Activated CD4-positive, alpha-beta T cell treated with anti-CD3 and anti-CD28 coated beads, Interleukin-2, amount 10 ng/mL, durations not matched to agents 7 days and 5 days (primary cell): ENCODE measurements at places on chromosomes 7 and 10. TPM values are rescaled to one million over a fixed set of nuclear protein-coding genes. Genes with fewer than 3 reads are reported as not detected.

- no peaks in the 10 kb centered on the region for H3K4me1 ChIP-seq
- no peak for DNase-seq
- H3K27ac ChIP-seq: no peak overlapping the region
- no peaks in the 10 kb centered on the region for H3K36me3 ChIP-seq
- peaks cover 7% of the 10 kb centered on the region for H3K27me3 ChIP-seq
Measured at GRCh38 chr10:89556600-89556999, 21.2 kb upstream of the SLC16A12 start.

DNA sequence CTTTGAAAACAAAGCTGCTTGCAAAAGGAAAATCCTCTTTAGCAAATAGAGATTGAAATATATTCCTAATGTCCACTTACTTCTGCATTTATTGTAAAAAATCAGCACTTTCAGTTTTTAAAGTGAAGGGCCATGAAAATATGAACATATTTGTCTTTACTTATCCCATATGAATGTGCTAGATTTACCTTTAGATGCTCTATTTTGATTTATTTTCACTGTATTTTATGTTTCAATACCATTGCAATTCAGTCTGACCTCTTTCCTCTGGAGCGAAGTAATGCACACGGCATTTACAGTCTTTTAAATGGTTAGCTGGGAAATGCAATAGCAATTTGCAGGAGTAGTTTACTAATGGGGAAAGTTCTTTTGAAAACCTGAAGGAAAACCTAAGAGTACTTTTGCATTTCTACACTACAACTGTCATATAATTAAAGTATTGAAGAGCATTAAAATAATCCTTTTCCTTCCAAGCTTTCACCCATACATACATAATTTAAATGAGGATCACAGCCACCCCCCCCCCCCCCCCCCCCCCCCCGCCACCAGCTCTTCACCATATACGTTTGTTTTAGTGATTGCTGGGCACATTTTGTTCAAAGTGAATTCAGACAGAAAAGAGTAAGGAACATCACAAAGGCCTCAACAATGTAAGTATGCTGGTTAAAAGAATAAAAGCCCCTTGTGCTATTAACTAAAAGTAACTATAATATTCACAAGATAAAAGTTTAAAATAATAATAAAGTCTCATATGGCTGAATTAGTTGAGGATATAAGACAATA lies 3.5 kb downstream of the SKIDA1 start:
- H3K36me3 ChIP-seq: peaks cover 11% of the 10 kb centered on the region
- no peak overlapping the region for H3K4me3 ChIP-seq
- DNase-seq: no peak

DNA sequence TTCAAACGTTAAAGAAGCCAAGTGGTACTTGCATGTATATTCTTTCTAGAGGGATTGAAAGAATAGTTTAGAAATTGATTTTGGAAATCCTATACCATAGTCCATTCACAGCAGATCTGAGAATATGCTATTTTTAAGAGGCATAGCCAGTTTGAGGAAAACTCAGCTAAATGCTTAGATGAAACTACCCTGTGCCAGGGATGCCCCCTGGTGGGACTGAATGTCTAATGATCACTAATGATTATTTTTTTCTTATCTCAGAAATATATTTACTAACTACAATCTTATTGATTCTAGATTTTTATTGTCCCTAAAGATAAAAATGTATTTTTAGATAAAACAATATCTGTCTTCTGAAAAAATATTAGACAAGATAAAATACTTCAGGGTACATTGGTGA lies 844.9 kb upstream of the PHF14 start:
- DNase-seq: no peak
- H3K36me3 ChIP-seq: no peaks in the 10 kb centered on the region
- no peaks in the 10 kb centered on the region for H3K27me3 ChIP-seq
- no peak overlapping the region for H3K27ac ChIP-seq
- no peaks in the 10 kb centered on the region for H3K4me1 ChIP-seq
- H3K4me3 ChIP-seq: no peak overlapping the region

DNA sequence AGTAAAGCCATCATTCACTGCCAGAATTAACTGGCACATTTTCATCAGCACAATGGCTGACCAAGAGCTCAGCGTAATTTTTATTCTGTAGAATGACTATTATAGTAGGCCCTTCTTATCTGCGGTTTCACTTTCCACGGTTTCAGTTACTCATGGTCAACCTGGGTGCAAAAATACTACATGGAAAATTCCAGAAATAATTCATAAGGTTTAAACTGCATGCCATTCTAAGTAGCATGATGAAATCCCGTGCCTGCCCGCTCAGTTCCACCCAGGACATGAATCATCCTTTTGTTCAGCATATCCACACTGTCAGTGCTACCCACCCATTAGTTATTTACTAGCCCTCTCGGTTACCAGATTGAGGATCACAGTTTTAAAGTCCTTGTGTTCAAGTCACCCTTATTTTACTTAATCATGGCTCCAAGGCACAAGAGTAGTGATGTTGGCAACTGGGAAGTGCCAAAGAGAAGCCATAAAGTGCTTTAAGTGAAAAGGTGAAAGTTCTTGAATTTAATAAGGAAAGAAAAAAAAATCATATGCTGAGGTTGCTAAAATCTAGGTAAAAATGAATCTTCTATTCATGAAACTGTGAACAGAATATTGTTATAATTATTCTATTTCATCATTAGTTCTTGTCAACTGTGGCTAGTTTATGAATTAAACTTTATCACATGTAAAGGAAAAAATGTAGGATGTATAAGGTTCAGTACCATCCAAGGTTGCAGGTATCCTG lies 204.9 kb downstream of the DOCK4 start:
- DNase-seq: no peak
- H3K4me3 ChIP-seq: no peak overlapping the region
- no peaks in the 10 kb centered on the region for H3K4me1 ChIP-seq
- H3K27ac ChIP-seq: no peak overlapping the region

MOGAT3 gene
- total RNA-seq: not detected

- no peaks in the 10 kb centered on the region for H3K4me1 ChIP-seq
- H3K27ac ChIP-seq: no peak overlapping the region
Measured at GRCh38 chr7:14751461-14751860, 151.1 kb downstream of the DGKB start.

DNA sequence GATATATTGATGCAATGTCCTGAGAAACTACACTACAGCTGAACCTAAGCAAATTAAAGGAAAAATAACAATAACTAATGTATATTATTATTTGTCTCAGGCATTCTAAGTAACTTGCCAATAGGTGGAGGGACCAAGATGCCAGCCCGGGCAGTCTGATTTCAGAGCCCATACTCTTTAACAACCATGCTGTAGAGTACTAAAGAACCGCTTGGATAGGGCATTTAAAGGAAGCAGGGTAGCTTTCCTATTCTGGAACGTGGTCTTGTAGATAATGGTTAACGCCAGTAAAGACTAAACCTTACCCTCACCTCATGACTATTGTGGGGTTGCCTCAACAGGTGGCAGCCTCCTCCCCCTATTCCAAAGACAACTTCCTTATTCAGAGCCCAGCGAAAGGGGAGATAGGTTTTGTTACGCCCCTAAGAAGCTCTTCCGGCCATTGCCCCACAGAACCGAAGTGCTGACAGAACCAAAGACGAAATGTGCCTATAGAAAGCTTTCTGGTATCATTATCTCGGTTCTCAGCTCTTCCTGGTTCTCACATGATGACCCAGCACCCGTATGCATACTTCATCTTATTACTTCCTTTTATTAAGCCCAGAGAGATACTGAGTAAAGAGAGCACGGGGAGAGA lies 707 bp upstream of the C1GALT1 start:
- H3K27me3 ChIP-seq: no peaks in the 10 kb centered on the region
- peaks cover 36% of the 10 kb centered on the region for H3K36me3 ChIP-seq
- peak overlapping the region; percentile 76 for H3K4me3 ChIP-seq

GRCh38 chr7:141558544-141559183 lies 7.5 kb downstream of the AGK start:
- peaks cover 55% of the 10 kb centered on the region for H3K4me1 ChIP-seq
- DNase-seq: peak; percentile 44
- peaks cover 85% of the 10 kb centered on the region for H3K36me3 ChIP-seq
- H3K27ac ChIP-seq: peak overlapping the region; percentile 93
- H3K4me3 ChIP-seq: peak overlapping the region; percentile 43
- H3K27me3 ChIP-seq: no peaks in the 10 kb centered on the region

DNA sequence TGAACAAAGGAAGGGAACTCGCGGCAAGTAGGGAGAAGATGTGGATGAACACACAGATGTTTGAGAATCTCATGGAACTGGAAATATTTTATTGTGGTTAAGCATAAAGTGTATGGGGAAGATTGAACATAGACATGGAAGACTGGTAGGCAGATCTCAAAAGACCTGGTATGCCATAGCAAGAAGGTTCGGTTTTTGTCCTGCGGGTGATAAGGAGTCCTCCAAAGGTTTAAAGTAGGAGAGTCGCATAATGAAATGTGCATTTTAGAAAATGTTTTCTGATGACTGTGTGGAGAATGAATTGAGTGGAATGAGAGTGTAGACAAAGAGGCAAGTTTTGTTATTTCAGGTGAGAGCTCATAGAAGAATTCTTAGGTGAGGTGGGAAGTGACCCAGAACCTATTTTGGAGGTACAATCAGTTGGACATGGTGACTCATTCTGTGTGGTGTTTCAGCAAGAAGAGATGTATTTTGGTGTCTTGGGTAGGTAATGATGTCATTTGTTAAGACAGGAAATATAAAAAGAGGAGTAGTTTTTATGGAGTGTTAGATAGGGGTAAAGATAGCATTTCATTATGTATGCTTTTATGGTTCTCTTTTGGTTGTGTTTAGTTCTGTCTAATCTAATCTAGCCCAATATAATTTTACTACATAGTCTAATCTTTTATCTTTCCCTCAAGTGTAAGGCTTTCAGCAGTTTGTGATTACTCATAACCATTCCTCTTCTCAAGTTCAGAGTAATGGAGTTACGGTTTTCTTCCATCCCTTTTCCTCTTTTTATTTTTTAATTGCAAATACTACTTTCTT lies 239.2 kb downstream of the EXOC4 start:
- peaks cover 5% of the 10 kb centered on the region for H3K36me3 ChIP-seq
- H3K27me3 ChIP-seq: no peaks in the 10 kb centered on the region
- H3K4me3 ChIP-seq: no peak overlapping the region
- peaks cover 19% of the 10 kb centered on the region for H3K4me1 ChIP-seq
- no peak overlapping the region for H3K27ac ChIP-seq

DNA sequence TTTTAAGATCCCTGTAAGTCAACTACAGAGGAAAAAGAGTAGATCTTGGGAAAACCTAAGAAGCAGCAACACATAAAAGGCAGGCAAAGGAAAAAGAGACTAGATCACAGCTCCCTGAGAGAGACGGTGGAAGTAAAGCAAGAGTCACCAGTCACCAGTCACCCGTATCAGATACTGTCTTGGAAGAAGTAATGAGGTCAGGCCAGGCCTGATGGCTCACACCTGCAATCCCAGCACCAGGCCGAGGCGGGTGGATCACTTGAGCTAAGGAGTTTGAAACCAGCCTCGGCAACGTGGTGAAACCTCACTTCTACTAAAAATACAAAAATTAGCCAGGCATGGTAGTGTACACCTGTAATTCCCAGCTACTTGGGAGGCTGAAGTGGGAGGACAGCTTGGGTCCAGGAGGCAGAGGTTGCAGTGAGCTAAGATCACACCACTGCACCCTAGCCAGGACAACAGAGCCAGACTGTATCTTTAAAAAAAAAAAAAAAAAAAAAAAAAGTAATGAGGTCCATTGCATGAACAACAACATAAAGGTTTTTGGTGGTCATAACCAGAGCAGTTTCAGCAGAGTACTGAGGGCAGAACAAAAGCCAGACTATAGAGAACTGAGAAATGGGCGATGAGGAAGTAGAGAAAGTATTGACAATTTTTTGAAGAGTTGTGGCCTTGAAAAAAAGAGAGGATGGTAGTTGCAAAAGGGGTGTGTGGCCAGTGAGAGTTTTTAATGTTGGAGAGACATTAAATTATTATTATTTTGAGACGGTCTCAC lies 16.9 kb downstream of the ZNF713 start:
- no peak for DNase-seq
- H3K4me1 ChIP-seq: no peaks in the 10 kb centered on the region
- H3K4me3 ChIP-seq: no peak overlapping the region
- no peak overlapping the region for H3K27ac ChIP-seq
- H3K36me3 ChIP-seq: peaks cover 10% of the 10 kb centered on the region

CYP26A1 gene
- total RNA-seq: not detected

GRCh38 chr7:50412973-50413372 lies 37.2 kb downstream of the FIGNL1 start:
- H3K4me3 ChIP-seq: no peak overlapping the region
- peaks cover 55% of the 10 kb centered on the region for H3K4me1 ChIP-seq
- H3K36me3 ChIP-seq: no peaks in the 10 kb centered on the region
- H3K27ac ChIP-seq: peak overlapping the region; percentile 11
- H3K27me3 ChIP-seq: no peaks in the 10 kb centered on the region

DNA sequence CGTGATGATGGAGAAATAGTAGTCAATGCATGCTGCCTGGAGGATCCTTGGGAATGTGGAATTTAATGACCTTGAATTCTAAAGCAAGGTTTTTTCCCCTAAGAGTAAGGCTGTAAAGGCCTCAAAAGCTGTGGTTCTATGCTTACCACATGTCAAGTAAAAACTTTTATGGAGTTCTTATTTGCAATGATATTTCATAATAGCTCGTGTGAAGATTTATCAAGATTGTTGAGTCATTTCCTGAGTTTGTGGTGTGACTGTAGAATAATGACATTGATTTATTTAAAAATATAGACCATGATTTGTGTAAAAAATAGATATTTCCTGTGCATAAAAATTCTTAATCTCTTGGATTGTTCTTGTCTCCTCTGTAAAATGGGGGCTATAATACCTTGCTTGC lies 67.5 kb upstream of the SORCS1 start:
- H3K27ac ChIP-seq: no peak overlapping the region
- no peaks in the 10 kb centered on the region for H3K4me1 ChIP-seq
- no peaks in the 10 kb centered on the region for H3K36me3 ChIP-seq
- no peak for DNase-seq

DNA sequence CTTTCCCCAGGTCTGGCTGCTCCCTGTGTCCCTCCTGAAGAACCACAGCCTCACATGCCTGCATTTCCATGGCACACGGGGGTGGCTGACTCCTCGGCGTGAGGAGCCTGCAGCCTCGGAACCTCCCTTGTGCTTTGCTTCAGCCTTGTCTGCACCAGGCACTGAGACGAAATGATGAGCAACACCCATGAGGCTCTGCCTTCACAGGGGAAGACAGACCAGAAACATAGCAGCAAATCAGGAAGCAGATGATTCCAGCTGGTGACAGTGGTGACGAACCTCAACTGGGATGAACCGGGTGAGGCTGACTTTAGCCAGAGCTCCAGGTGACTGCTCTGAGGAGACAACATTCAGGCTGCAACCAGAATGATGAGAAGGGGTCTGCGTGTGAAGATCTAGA lies 84.5 kb upstream of the SMNDC1 start:
- peaks cover 16% of the 10 kb centered on the region for H3K4me1 ChIP-seq
- no peak for DNase-seq
- no peaks in the 10 kb centered on the region for H3K36me3 ChIP-seq
- H3K27ac ChIP-seq: no peak overlapping the region
- peaks cover 2% of the 10 kb centered on the region for H3K27me3 ChIP-seq

DNA sequence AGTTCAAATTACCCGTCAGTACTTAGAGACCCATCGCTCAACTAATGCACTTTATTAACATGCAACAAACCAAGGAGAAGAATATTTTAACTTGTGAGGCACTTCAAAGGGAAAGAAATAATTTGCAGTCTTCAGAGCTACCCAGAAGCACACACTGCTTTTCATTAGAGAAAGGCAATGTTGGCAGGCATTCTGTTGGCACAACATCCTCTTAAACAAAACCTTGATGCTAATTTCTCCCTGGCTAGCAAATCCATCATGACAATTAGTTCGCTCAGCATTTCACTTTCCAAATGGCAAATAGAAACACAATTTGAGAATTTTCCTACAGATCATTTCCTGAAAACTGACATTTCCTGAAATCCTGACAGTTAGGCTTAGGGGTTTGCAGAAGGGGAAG lies 155.6 kb upstream of the FAM13C start:
- no peaks in the 10 kb centered on the region for H3K36me3 ChIP-seq
- H3K27ac ChIP-seq: no peak overlapping the region
- no peak overlapping the region for H3K4me3 ChIP-seq
- no peak for DNase-seq
- H3K4me1 ChIP-seq: no peaks in the 10 kb centered on the region

CLIP2 gene
- total RNA-seq: 0.89 TPM

PTN gene
- not detected for total RNA-seq
